ENCODE measurements at places on chromosomes 16 and 17.

DNA sequence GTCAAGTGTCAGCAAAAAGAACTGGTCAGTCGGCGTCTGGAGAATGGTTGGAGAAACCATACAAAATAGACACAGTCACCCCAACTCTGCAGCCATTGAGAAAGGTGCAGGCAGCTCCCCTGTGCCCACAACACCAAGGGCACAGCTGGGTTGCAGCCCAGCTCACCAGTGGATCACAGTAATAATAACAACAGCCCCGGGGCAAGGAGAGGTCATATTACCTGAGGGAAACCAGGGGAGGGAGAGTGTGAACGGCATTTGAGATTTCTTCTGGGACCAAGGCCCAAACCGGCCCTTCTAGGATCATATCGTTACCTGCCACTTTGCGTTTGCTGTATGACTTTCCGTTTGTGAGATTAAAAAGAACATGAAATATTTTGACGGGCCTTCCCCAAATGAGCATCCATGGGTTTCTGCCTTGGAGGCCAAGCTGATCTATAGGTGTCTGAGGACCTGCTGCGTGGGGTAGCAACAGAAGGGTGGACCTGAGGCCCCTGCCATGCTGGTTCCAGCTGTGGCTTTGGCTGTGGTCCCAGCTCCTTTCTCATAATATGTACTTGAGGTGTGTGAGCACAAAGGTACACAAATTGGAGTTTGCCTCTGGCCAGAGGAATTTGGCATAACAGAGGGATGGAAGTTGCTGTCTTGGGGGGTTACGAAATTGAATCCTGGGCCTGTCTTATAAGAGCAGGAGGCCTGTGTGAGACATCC lies 154.6 kb downstream of the CMIP start:
- DNase-seq = no peak

DNA sequence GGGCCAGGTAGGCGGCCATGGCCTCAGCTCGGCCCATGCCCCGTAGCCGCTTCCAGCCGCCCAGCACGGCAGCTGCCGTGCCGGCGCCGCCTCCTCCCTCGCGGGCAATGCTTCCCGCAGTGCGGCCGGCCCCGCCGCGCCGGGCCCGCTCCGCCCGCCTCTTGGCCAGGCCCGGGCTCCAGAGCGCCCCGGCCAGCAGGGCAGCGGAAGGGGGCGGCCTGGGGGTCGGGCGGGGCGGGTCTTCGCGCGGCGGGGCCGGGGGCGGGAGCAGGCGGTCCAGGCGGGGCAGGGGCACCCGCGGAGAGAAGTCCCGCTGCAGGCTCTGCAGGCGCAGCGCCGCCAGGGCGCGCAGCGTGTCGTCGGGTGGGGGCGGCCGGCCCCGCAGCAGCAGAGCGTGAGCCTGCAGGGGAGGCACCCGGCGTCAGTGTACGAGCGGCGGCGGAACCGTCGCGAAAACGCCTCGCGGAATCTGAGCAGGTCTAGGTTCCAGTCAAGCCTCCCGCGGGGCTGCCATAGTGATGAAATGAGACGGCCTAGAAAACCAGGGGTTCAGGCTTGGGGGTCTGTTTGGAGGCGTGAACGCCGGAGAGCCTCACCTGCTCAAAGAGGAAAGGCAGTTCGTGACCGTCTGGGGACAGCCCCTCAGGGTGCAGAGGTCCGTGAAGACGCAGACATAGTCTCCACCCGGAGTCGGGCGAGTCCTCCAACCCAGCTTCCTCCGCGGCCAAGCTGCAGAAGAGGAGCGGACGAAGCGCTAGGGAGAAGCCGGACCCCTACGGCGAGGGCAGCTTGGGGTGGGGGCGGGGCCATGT lies 6.6 kb downstream of the PLEKHH3 start:
- DNase-seq = no peak

DNA sequence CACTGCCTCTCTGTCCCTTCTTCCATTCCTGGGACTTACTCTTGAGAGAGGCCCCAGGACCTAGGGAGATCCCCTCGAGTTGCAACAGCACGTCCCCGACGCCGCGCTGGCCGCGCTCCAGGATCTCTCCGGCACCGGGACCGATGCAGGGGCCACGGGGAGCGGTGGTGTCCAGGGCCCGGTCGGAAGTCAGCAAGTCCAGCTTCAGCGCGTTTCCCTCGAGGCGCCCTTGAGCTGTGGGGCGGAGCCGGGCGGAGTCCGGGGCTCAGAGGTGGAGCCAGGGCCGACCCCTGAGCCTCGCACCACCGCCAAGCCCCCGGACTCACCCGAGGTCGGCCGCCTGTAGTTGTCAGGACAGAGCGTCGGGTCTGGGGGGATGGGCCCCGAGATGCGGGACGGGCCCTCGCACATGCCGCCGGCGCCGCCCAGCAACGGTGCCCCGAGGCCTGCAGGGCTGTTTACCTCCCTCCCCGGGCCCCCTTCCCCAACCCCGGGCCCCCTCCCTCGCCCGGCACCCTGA lies 458 bp downstream of the ENKD1 start:
- DNase-seq = no peak

DNA sequence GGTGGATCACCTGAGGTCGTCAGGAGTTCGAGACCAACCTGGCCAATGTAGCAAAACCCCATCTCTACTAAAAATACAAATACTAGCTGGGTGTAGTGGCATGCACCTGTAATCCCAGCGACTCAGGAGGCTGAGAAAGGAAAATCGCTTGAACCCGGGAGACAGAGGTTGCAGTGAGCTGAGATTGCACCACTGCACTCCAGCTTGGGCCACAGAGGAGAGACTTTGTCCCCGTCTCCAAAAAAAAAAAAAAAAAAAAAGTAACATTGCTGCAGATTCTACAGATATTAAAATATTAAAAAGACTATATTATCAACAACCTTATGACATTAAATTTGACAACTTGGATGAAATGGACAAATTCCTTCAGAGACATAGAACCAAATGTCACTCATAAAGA lies 25.7 kb downstream of the MBTD1 start:
- no peak for DNase-seq

GRCh38 chr16:15757630-15758251 lies 99.1 kb downstream of the MYH11 start:
- no peak for DNase-seq

DNA sequence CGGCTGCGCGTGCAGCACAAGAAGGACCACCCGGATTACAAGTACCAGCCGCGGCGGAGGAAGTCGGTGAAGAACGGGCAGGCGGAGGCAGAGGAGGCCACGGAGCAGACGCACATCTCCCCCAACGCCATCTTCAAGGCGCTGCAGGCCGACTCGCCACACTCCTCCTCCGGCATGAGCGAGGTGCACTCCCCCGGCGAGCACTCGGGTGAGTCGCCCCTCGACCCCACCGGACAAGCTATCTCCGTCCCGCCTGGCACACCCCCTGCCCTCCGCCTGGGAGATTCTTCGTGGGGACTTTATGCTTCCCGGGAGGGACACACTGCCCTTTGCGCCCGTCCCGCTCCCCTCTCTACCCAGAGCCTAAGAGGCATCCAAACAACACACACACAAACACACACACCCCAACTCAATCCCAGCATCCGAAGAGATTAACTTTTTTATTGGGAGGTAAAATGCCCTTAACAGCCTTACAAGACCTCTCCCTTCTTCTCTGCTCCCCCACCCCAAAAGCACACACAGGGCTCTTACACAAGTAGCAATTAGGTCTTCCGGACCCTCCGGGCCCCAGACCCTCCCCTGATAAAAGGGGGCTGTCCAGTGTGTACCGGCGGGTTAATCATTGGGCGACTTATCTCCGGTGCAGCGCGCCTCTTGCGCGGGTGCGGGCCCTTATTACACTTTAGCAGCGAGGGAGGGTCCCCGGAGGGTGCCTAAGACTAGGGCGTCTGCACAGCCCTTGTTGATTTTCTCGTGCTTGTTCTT lies 2.1 kb downstream of the SOX9 start:
- DNase-seq = no peak

DNA sequence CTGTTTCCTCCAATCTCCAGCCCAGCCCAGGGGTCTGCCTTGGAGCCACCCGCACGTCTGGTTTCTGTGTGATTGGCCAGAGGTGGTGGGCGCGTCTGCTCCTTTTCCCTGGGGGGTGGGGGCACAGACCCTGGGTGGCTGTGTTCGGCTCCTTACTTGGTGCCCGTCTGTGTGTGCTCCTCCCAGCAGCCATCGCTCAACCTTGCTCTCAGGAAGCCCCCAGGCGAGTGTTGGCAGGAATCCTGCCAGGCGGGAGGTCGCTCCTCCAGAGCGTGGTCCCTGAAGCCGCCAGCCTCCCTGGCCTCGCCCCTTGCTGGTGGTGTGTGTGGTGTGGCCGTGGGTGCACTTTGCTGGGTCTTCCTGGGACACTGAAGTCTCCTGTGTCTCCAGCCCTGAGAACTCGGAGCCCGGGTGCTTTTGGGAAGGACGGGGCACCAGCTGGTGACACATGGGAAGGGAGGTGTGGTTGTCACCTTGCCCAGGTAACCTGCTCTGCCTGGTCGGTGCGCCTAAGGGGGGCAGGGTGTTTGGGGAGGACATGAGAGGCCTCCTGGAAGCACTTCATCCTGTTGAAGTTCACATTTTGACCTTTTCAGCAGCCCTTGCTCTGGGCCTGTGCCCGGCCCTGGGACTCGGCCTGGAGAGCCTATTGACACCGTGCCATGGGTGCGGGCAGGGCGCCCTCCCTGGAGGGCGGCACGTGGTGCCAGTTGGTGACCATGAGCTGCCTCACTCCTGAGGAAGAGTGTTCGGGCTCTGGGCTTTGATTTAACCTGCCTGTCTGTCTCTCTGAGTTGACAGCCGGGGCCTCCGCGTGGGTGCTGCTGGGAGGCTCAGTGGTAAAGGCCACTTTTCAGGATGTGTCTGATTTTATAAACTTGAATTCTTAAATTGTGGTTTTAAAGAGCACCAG lies 49.0 kb upstream of the ZNF750 start:
- DNase-seq = no peak

DNA sequence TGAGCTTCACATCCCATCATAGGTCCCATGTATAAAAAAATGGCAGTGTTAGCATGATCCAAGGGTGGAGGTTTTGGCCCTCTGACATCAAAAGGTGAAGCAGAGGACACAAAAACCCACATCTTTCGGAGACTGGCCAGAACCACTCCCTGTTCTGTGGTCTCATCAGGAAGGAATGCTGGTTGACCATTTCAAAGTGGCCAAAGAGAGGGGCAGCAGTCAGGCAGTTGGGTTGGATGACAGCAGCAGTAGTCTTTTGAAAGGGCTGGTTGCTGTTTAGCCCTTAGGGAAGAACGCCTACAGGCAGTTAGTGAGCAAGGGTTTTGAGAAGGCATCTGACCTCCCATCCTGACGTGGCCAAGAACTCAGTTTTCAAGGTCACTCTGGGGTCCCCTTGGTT lies 40.5 kb downstream of the LCMT1 start:
- DNase-seq = no peak

- no peak for DNase-seq
Measured at GRCh38 chr17:42760652-42761581, at the start of gene RAMP2. TSS of gene RAMP2 (plus strand) at chr17:42761227. CDS start at chr17:42761262, 35 bp downstream.

- no peak for DNase-seq
Measured at GRCh38 chr17:178292-179065, 3.0 kb downstream of the DOC2B start.

DNA sequence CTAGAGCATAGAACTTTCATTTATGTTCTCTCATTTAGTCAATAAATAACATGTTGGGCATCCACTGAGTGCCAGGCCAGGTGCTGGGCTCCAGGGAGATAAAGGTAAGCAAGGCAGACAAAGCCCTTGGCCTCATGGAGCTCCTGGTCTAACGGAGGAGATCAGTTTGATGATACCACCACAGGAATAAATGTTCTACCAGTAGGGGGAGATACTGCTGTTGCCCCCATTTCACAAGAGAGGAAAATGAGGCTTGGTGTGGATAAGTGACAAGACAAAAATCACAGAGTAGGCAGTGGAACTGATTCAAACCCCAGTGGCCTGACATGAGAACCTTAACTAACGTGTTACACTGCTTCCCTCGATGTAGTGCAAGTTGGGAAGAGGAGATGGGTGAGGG lies 80.4 kb upstream of the ERCC4 start:
- no peak for DNase-seq

DNA sequence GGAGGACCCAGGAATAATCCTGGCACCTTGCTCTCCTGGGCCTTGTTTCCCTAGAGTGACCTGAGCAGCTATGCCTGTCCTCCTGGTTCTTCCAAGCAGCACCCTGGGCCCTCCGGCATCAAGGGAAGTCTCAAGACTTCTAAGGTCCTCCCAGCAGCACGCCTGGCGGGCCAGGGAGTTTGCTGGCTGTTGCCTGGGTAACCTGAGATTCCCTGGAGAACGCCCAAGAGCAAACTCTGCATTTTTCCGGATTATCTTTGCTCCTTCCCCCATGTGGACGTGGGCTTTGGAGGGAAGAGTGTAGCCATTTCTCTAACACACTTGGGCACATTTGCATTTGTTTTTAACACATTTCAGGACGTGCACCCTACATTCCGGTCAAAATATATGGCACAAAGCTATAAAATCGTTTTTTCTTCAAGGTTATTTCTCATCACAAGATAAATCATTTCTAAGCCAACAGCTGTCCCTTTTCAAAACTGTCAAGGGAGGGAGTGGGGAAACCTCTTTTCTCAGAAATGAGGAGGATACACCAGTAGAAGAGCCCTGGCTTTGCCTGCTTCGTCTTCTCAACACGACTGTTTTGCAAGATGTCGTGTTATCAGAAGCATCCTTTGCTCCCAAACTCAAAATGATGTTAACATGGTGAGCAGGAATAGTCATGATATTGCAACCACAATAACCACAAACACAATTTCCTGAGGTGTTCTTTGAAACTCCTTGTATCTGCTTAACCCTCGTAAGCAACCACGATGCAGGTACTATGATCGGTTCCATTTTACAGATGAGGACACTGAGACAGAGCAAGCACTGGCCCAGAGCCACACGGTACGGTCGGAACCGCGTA lies 116.5 kb downstream of the ADCY9 start:
- no peak for DNase-seq

GRCh38 chr16:81697616-81698309 lies 81.3 kb upstream of the PLCG2 start:
- DNase-seq = no peak

DNA sequence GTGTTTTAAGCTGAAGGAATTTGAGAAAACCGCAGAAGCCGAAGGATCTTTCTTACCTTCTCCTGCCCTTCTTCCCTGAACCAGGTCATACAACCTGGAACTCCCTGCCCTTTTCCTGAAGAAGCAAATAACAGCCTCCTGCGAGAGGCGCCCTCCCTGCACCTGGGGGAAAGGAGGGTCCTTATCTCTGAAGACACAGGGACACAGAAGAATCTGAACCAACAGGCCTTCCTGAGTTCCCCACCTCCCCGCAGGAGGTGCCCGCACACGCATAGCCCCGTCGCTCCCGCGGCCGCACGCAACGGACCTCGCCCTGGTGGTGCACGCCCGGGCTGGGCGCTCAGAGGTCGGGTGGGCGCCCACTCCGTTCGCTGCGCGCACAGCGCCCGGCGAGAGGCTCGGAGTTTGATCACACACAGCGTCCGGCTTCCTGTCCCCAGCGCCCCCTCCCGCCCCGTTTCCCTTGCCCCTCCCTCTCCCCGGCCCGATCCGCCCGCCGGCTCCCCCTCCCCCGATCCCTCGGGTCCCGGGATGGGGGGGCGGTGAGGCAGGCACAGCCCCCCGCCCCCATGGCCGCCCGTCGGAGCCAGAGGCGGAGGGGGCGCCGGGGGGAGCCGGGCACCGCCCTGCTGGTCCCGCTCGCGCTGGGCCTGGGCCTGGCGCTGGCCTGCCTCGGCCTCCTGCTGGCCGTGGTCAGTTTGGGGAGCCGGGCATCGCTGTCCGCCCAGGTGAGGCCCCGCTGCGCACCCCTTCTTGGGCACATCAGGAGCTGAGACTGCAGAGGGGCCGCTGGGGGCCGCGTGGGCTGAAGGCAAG lies at the start of gene TNFSF12:
Gene TNFSF12 (plus strand): TSS at position 474 of the 816 bp plus-strand sequence. CDS start 96 bp downstream, at position 570.
- DNase-seq = no peak
